GM04504 (cell line): ENCODE measurements at places on chromosomes 6 and 20.

DNA sequence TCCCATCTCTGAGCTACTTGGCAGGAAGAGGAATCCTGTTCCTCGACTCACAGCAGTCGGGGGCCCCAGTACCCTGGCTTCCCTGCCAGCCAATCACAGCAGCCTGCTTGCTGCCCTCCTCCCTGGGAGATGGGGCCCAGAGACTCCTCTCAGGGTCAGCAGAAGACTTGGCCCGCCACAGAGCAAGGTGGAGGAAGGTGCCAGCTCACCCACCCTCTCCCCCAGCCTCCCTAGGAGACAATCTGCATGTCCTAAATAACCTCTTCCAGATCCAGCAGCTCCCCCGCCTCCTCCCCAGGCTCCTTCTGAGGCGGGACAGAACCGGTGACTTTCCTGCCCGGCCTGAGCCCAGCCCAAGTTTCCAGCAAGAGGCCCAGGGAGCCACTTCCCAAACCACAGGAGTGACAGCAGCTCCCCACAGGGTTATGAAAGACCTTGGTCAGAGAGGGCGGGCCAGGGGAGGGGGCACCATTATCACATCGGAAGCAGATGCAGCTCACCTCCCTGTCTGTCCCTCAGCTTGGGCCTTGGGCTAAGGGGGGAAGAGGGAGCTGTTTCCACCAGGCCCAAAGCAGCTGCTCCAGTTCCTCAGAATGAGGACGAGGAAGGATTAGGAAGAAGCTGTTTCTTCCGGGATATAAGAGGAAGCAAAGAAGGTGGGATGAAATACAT, 2.3 kb downstream of the CCND3 start:
- no peak for DNase-seq

GRCh38 chr6:43801495-43802181, 31.6 kb downstream of the VEGFA start:
- no peak for DNase-seq

DNA sequence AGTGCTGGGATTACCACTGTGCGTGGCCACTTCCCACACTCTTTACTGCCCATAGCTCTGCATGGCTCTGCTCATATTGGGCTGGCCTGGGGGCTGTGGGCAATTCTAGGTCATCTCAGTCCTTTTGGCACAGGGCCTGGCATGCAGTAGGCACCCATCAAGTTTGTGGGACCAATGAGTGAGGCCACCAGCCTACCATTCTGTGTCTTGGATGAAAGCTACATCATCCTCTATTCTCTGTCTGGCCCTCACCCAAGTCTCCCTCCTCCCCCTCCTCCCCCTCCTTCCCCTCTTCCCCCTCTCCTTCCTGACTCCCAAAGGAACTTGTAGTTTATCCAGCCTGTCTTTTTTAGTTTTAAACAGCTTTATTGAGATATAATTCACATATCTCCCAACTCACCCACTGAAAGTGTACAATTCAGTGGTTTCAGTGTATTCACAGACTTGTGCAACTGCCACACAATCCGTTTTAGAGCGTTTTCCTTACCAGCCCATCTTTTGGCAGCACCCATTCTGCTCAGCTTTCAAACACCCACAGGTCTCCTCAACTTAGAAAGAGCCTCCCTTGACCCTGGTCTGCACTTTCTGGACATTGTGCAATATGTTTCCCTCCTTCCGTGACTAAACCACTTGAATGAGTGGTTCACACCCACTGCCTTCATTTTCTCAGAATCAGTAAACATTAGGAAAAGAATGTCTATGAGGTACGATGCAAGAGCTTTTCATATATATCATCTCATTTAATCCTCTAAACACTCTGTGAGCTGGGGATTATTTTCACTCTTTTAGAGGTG, 21.5 kb upstream of the MRPS18A start:
- DNase-seq = peak; percentile 54

GRCh38 chr20:39916236-39916765, 772.7 kb downstream of the MAFB start:
- no peak for DNase-seq

DNA sequence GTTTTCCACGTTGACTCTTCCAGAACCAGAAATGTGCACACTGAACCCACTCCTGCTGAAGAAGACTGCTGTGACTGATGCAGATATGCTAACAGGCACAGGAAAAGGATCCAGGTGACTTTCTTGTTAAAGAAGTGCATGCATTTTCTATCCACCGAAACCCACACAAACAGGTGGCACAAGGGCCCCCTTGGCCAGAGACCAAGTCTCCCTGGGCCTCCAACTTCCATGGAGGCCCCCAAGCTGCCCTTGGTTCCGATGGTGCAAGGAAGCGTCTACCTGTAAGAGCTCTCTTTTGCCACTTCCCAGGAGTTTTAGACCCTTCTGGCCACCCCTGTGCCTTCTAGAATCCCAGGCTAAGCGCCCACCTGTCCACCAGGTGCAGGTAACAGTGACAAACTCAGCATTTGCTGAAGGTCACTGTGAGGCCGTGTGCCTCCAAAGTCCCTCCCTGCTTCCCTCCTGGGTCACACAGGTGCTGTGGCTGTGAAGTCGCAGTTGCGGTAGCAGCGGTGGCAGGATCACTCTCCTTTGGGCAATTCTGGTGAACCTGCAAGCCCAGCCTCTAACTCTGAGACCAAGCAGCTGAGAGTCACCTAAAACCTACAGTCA, 134.8 kb downstream of the PXDC1 start:
- DNase-seq = no peak

DNA sequence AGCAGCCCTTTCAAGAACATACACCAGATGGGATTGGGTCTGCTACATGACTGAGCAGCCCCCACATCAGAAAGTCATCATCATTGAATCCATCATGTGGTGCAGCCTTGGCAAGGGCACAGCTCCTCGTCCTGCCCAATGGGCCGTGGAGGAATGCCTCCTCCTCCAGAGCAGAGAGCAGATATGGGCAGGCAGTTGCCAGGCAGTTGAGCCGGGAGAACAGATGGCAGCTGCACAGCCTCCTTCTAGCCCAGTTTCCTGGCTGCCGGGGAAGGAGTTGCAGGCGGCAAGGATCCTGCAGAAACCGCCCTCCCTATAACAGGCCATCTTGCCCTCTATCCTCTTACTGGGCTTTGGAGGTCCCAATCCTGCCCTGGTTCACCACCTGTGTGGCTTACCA, 11.9 kb upstream of the ZFAND3 start:
- DNase-seq = no peak

- DNase-seq = no peak
Measured at GRCh38 chr6:56572788-56573471, 69.8 kb downstream of the DST start.

DNA sequence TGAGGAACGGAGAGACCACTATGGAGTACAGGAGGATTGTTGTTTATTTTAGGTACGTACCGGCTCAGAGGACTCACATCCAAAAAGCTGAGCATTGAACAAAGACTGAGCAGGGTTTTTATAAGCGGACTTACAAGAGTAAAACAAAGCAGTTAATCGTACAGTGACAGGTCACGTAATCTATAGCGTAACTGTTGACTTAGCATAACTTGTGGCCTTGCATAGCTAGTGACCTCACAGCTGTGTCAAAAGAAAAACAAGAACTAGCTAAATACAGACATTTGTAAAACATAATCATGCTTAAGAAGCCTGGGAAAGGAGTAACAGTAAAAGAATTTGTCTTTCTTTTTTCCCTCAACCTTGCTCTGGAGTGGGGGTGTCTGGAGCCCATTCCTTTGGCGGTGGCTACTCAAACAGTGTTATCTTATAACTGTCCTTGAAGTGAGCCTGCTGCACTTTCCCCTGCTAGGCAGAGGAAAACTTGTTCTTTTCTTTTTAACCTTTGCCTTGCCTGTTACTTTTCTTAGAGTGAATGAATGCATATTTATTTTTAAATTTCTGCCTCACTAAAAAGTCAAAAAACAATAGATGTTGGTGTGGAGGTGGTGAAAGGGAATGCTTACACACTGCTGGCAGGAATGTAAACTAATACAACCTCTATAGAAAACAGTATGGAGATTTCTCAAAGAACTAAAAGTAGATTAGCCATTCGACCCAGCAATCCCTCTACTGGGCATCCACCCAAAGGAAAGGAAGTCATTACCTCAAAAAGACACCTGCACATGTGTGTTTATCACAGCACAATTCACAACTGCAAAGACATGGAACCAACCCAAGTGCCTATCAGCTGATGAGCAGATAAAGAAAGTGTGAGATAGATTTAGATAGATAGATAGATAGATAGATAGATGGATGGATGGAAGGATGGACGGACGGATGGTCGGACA, 109.0 kb downstream of the TAF4 start:
- no peak for DNase-seq

DNA sequence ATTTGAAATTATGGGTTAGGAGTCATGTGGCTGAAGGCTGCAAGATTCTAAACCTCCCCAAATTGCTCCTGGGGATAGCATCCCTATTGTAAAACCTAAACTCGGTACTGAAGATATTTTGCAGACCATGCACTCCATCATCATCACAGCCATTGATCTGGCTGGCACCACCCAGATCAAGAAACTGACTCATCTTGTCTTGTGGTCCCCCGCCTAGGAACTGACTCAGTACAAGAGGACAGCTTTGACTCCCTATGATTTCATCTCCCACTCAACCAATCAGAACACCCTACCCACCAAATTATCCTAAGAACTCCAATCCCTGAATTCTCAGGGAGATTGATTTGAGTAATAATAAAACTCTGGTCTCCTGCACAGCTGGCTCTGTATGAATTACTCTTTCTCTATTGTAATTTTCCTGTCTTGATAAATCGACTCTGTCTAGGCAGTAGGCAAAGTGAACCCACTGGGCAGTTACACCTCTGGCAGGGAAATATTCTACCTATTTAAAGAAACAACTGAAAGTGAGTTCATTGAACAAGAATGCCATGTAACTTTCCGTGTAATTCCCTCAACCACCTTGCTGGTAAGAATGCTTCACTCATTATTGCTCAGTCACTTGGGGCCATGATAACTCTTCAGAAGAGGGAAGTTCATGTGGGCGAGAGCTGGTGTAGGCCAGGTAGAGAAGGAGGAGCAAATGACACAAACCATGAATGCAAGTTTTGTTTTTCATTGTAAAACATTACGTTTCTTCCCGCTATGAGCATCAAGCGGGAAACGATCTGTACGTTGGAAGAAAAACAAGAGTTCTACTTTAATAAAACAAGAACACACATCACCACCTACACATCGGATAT, 602.9 kb upstream of the ARID1B start:
- DNase-seq = no peak

DNA sequence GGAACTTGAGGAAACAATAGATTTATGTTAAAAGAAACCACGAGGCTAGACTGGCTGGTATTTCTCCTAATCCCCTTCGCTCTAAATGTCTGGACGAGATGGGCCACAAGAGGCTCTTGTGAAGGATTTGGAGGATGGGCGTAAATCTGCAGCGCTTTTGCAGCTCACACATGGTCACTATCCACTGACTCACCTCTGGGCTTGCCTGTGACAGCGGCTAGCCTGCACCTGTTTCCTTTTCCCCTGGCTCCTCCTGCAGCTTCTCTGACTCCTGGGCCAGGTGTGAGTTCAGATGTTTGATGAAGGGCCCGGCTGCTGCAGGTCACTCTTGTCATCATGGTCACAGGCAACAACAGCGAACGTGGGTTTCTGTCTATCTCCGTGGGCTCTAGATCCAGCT, 629.4 kb downstream of the CBLN4 start:
- no peak for DNase-seq

- no peak for DNase-seq
Measured at GRCh38 chr6:156919814-156920369, 142.7 kb downstream of the ARID1B start.

GRCh38 chr6:13574571-13575376, at the start of gene SIRT5:
Gene SIRT5 (plus strand): TSS chr6:13574601. CDS start chr6:13584111, 9,510 bp downstream.
- DNase-seq = peak; percentile 63

- no peak for DNase-seq
Measured at GRCh38 chr6:132788658-132789395, 9.6 kb downstream of the SLC18B1 start.

GRCh38 chr6:169799474-169799926, 48.1 kb downstream of the ERMARD start:
- DNase-seq = no peak

DNA sequence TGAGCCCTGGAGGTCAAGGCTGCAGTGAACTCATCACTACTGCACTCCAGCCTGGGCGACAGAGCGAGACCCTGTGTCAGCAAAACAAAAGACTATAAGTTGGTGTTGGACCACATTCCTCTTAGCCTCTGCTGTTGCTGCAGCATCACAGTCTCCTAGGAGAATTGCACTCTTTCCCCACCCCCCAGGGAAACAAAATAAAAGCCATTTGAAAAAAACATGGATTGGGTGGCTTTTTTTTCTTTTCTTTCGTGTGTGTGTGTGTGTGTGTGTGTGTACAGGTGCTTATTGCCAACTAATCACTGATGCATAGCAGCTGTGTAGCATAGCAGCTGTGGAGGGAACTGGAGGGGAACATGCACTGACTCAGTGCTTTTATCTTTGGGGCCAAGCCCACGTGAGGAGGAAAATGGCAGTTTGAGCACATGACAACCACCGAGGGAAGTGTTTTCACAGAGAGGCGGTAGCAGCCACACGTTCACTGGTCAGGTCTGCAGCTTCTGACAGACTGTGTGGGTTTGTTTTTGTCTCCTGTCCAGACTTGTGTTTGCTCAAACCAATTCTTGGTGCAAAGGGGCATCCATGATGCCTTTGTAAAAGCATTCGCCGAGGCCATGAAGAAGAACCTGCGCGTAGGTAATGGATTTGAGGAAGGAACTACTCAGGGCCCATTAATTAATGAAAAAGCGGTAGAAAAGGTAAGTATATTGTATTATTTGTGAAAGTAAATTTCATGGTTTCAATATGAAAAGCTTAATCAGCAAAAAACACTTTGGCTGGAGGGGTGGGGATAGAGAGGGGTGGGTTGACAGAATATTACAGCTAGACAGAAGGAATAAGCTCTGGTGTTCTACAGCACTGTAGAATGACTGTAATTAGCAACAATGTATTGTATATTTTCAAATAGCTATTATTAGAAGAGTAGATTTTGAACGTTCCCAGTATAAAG, 27.7 kb downstream of the ALDH5A1 start:
- no peak for DNase-seq
